ENCODE measurements at places on chromosomes 5 and 9.
A peak's percentile ranks its signal among the peaks of the same experiment; 100 is the strongest.

DNA sequence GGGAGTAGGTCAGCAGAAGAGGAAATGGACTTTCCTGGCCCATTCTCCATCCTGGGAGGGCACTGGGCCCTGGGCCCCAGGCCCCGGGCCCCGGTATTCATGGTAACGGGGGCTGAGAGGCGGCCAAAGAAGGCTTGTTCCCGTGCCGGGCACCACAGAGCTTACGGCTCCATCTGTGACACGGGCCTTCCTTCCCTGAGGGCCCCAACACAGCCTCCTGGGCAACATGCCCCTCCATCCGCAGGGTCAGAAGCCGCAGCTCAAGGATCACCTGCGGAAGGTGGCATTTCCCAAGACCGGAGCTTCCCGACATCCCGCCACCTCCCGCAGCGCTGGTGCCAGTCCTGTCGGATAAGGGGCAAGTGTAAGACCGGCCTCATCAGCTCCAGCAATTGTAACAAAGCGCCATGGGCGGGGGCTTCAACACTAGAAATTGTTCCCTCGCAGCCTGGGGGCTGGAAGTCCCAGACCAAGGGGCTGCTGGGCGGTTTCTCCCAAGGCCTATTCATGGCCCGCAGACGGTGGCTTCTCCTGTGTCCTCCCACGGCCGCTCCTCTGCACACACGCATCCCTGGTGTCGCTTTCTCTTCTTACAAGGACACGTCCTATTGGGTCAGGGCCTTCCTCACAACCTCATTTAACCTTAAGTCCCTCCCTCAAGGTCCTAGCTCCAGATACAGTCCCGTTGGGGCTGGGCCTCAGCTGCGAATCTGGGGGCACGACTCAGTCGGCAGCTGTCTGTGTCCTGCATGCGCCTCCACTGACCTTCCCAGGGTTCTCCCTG lies 31.2 kb upstream of the SLC12A7 start:
- no peak for DNase-seq

GRCh38 chr9:129206905-129207304 lies 28.8 kb upstream of the IER5L start:
- no peak for DNase-seq

- DNase-seq = no peak
Measured at GRCh38 chr9:134066526-134066912, 1.3 kb downstream of the BRD3 start.

- DNase-seq = no peak
Measured at GRCh38 chr5:30237189-30237588, 956.3 kb upstream of the CDH6 start.

DNA sequence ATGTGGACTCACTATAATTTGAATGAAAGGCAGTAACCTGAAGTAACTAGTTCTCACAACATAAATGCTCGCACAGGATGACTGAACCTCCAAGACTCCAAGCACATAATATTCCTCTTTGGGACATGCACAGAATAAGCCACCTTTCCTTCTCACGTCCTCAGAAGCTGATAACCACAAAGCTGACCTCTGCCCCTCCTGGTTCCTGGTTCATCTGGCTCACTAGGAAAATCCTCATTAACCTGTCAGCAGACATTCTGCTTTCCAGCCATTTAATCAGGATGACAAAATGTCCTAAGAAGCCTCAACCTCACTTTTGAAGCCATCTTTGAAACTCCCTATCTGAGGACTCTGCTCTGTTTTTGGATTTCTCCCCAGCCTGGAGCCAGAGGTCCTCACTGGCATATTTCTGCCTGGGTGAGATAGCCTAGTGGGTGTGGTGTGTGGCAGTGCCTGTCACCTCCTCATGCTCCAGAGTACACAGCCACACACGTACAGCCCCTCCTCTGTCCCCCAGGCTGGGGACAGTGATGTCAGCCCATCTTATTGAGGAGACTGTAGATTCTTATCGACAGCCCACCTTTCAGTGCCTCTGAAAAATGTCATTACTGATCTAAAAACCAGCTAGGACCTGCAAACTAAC lies 10.3 kb downstream of the ANKH start:
- DNase-seq = no peak

- DNase-seq = no peak
Measured at GRCh38 chr5:69276422-69277174, 41.9 kb downstream of the CDK7 start.

DNA sequence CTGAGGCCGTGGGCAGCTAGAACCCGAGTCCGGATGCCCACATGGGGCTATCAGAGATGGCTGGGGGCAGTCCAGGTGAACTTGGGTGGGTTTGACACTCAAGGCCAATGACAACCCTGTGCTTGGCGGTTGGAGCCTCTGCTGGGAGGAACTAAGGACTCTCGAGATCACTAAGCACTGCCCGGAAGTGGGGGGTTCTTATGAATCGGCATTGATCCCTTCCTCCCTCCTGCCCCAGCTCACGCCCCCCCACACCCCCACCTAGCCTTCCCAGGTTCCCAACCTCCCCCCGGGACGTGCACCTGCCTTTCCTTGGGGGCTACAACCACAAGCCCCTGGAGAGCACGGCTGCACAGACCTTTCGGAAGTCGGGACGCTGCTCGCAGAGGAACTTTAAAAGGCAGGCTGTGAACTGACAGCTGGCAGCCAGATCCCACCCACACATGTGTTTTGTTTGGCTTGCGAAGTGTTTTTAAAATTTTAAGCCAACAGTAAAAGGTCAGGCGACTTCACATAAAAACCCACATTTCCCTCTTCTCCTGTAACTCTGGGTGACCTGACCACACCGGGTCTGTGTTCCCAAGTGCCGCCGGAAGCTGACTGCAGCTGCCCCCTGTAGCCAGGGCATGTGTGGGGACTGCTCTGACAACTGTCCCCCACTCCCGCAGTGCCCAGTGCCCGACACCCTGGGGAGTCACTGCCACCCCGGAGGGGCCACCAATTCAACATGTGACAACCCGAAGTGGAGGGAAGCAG lies 5.1 kb upstream of the RALGDS start:
- no peak for DNase-seq

- no peak for DNase-seq
Measured at GRCh38 chr5:127210042-127210441, 80.6 kb upstream of the MEGF10 start.

- no peak for DNase-seq
Measured at GRCh38 chr5:33046091-33046490, 335.0 kb downstream of the NPR3 start.

GRCh38 chr9:115952430-115953292 lies 200.9 kb upstream of the PAPPA start:
- no peak for DNase-seq

- no peak for DNase-seq
Measured at GRCh38 chr9:107593224-107593870, 103.8 kb upstream of the KLF4 start.

DNA sequence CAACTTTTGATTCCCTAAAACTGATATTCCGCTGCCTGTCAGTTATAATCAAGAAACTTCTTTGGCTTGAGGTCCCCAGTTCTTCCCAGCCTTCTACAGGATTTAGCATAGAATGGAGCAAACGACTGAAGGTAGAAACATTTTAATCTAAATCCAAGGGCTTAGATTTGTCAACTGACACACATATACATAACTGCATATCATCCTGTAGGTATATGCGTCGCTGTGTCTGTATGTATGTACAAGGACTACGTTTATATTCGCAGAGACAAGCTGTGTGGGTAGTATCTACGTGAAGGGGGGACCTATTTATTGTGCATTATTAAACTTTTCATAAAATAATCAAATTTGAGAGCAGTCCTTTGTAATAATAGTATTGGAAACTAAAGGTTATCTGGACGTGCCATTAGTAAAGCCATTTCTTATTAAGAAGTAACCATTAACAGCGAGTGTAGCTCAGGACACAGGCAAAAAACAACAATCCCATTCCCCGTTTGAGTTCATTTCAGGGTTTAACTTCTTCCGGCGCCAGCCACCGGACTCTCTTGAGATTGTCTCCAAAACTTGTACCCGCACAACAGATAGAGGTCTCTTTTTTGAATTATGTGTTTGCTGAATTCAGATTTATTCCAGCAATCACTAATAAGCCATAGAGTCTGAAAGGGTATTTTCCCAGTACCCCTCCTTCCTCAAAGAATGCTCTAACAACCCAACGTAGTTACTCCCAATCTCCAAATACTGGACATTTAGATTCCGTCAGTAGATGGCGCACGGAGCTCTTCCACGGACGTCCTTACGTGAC lies 2.1 kb upstream of the MLLT3 start:
- DNase-seq = no peak

GRCh38 chr5:127976991-127977717 lies 106.4 kb upstream of the SLC12A2 start:
- no peak for DNase-seq

DNA sequence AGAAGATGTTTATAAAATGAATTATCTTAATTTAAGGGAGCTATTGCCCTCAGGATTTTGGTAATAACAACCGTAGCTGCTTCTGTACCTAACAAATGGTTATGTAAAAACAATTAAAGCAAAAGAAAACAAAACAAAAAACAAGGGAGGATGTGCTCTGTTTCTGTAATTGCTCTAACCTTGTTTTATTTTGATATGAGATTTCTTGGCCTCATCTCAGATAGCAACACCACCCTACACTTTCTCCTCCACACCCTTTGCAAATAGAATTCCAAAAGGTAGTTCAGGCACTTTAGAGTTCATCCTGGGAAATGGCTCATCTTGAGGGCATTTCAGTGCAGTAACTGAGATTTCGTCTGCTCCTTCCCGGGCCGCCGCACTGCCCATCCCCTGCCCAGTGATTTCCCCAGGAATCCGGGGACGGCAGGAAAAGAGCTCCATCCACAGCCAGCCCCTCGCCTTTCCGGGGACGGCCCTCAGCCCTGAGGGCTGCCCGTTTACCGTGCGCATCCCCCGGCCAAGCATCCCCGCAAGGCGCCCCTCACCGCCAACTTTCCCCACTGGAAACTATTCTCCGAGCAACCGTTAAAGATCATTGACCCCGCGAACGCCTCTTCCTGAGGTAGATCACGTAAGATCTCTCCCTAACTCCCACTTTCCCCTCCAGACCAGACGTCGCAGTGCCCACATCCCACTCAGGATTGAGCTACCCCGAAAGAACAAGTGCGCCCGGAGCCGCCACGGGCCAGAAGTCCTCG lies 1.2 kb downstream of the FNBP1 start:
- no peak for DNase-seq

GRCh38 chr9:19485193-19485592 lies 76.4 kb downstream of the ACER2 start:
- no peak for DNase-seq

GRCh38 chr9:3477236-3477834 lies 48.5 kb downstream of the RFX3 start:
- DNase-seq = no peak

DNA sequence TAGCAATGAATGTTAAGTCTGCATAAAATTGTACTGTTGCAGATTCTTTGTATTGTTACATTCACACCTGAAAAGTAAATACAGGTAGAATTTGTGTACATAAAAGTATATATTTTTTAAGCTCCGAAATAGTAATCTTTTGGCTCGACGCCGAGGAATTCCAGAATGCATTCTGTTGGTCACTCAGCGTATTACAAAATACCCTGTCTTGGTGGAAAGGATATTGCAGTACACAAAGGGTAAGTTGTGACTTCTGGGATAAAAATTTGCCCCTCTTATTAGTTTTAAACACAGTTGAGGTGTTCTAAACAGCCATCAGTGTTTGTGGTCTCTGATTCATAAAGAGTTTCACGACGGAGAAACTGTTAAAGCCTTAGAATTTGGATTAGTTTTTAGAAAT lies 257.6 kb downstream of the ARHGEF28 start:
- no peak for DNase-seq

- no peak for DNase-seq
Measured at GRCh38 chr5:137609127-137609526, 110.0 kb upstream of the SPOCK1 start.

GRCh38 chr5:149267241-149267973 lies 4.3 kb upstream of the AFAP1L1 start:
- DNase-seq = no peak

- DNase-seq = peak; percentile 78
Measured at GRCh38 chr5:180802325-180803180, at the start of gene MGAT1. Gene MGAT1, minus strand, starts transcription at chr5:180802806. Its CDS starts 9,835 bp downstream, at chr5:180792971.

DNA sequence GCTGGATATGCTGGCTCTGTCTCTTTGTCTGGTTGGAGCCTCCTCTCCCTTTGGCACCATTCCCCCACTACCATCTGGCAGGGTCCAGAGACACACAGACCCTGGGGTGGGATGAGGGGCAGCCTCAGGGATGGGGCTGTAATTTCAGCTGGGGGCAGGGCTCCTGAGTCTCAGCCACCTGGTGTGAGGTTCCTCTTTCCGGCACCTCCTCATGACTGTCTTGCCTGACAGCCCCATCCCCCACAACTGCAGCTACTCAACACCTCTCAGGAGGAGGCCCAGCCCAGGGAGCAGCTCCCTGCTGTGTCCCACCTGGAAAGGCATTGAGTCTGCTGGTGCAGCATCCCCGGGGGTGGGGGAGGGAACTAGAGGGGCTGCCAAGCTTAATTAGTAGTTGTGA lies 11.7 kb upstream of the RPS14 start:
- DNase-seq = no peak

DNA sequence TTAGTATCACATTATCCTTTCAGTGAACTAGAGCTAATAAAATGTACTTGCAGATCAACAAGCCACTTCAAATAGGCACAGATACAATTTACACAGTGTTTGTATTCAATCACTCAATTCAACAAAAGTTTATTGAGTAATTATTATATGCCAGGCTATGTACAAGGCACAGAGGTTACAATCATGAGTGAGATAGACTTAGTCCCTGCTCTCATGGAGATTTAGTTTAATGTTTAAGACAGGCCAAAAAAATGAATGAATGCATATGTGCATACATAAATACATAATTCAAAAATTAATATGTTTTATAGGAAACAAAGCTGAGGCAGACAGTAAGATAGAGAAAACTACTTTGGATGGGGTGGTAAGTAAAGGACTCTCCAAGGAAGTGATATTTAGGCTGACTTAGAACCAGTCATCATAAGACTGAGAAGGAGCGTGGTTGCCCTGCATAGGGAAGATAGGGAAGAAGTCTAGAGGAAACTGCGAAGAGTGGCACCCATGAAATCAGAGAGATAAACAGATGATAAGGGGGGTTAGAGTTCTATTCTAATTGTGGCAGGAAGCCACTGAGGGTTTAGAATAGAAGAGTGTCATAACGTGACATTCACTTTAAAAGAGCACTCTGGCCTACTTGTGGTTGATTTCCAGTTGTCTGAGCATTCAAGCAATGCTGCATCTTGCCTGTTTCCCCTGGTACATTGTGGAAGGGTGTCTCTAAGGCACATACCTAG lies 49.7 kb upstream of the GRAMD2B start:
- DNase-seq = no peak

DNA sequence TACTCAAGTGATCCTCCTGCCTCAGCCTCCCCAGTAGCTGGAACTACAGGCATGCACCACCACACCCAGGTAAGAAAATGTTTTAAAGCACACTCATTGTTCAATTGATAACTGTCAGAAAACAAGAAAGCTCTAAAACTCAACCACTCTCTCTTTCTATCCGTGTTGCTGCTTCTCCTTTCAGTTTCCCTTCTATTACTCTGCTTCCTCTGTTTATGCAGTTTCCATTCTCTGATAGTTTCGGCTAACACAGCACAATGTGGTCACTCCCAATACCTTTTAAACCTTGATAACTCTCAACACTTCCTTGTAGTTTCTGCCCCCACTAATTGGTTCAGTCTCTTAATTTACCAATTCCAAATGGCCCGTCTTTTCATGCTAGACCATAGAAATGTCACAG lies 59.2 kb upstream of the NR4A3 start:
- DNase-seq = no peak
